NCI-H774 (cell line): ENCODE measurements at places on chromosomes 12 and 14.

DNA sequence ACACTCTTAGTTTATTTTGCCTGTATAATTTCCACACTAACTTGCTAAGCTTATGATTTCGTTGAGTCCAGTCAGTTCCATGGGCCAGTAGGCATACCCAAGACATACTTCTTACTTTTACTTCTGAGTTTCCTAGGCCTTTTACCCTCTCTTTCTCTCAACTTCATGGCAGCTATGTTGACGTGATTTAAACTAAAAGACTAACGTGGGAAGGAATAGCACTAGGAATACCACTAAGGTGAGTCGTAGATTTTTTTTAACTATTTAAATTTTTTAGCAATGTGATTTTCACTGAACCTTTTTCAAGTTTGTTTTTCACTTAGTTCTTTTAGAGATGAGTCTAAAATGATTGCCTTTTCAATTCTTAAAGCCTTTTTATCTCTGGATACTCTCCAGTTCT, 793.5 kb upstream of the NOVA1 start:
- DNase-seq = no peak

GRCh38 chr12:2256915-2257314, 204.1 kb downstream of the CACNA1C start:
- DNase-seq = no peak

DNA sequence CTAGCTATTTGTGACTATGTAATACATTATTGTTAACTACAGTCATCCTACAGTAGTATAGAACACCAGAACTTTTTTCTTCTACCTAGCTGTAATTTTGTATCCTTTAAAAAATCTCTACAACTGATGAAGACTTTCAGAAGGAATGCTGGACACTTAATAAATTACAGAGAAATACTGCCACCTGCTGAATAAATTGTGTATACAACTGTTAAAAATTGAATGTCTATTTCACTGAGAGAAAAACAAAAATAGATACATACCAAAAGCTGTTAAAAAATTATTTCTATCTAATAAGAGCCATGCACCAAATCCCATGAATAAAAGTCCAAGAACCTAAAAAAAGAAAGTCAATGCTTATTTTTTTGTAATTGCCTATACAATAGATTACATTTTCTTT, 6.6 kb downstream of the TSPAN19 start:
- DNase-seq = peak; percentile 41

DNA sequence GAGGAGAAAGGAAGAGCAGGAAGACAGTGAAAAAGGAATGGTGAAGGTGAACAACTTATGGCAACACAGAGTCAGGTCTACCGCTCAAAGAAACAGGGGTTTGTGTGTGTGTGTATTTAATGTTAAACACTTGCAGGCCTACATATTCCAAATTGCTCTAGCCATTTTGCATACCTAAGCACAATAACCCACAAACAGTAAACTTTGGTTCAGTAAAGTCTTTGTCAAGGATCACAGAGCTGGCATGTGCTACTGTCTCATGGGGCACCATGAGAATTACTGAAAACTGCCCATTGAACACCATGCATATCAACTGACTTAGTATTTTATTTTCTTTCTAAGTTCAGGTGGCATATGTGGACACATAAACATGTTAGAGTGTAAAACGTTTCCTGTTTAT, 163.6 kb downstream of the MDGA2 start:
- no peak for DNase-seq

GRCh38 chr12:3622822-3623690, 129.9 kb downstream of the CRACR2A start:
- DNase-seq = no peak

- DNase-seq = no peak
Observed at GRCh38 chr14:102966681-102967505, 44.4 kb downstream of the AMN start.

- no peak for DNase-seq
Observed at GRCh38 chr14:34368971-34369647, 92.9 kb downstream of the SPTSSA start.

DNA sequence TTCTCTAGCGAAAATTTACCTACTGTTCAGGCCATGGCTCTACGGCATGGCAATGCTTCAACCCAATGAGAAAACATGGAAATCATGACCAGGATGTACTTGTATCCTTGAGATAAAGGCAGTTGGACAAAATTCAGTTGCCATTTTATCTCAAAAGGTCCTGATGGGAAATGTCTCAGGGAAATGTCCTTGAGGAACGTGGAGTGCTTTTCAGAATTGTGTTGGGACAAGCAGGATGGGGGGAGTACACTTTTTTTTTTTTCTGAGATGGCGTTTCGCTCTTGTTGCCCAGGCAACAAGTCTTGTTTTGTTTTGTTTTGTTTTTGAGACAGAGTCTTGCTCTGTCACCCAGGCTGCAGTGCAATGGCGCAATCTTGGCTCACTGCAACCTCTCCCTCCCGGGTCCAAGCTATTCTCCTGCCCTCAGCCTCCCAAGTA, 86.8 kb upstream of the EIF5 start:
- DNase-seq = no peak

DNA sequence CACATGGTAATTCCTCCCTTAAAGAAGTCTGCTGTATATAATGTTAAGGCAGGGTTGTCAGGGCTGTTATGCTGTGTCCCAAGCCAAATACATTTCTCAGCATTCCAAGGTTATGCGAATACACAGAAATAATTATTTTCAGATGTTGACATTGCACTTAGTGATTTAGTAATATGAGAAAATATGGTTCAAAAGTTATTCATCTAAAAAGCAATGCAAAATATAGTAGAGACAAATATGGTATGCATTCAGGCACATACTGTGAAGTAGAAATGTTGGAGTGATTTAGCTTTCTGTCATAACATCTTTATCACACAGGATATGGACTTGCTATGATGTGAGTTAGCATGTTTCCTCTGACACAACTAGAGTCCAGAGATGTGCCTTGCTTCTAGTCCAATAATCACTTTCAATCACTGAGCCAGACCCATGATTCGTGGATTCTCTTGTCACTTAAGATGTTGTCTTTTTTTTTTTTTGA, 70.0 kb downstream of the PDE3A start:
- DNase-seq = no peak

GRCh38 chr14:56812364-56813141, 2.3 kb upstream of the OTX2 start:
- no peak for DNase-seq

DNA sequence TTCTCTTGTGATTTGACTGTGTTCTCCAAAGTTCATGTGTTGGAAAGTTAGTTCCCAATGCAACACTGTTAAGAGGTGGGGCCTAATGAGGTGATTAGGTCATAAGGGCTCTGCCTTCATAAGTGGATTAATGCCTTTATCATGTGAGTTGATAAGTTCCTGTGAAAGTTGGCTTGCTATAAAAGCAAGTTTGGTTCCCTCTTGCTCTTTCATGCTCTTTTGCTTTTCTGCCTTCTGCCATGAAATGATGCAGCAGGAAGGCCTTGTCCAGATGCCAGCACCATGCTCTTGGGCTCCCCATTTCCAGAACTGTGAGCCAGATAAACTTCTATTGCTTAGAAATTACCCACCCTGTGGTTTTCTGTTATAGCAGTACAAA, 41.9 kb downstream of the SLC16A7 start:
- no peak for DNase-seq

DNA sequence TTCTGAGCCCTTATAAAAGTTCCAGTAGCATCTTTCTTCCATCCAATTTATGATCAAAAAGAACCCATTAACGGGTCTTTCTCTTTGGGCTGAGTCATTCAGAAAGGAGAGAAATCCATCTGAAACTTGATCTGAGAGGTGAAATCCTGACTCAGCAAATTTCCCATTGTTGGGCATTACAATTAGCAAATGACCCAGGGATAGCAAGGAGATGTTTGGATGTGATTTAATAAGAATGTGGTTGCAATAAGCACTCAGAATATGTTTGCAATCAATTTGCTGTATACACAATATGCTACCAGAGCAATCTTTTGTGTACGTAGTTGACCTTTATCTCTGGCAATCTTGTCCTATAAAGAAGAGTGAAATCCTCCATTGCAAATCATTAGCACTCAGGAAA, 122.7 kb downstream of the CCDC60 start:
- DNase-seq = no peak

GRCh38 chr12:96247563-96247962, 53.4 kb downstream of the ELK3 start:
- DNase-seq = no peak

DNA sequence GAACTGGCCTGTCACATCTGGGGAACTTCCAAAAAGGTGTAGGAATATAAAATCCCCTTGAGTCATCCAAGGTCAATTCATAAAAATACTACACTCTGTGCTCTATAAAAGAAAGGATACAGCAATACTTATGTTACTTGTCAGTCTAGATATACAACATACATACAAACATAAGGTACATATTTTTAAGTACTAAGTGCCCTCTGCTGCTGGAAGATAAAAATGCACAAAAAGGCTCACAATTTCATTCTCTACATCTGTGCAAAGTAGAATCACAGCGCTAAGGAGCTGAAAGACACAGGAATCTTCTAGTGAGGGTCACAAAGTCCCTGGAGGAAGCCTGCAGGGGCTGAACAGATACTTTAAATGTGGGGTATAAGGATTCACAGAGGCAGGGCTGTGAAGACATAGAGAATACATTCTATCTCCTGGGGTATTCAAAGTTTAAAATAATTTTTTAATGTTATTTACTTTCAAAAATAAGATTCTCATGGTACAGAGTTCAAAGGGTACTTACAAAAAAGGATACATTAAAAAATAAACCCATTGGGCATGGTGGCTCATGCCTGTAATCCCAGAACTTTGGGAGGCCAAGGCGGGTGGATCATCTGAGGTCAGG, 10.2 kb upstream of the GOLGA5 start:
- DNase-seq = peak; percentile 52

GRCh38 chr12:96308881-96309280, 91.4 kb downstream of the CDK17 start:
- no peak for DNase-seq

- no peak for DNase-seq
Observed at GRCh38 chr12:57236925-57237595, 7.5 kb downstream of the SHMT2 start.

- no peak for DNase-seq
Observed at GRCh38 chr12:60872850-60873713, 1277.3 kb downstream of the SLC16A7 start.

GRCh38 chr12:131008131-131008912, 54.6 kb downstream of the ADGRD1 start:
- no peak for DNase-seq

DNA sequence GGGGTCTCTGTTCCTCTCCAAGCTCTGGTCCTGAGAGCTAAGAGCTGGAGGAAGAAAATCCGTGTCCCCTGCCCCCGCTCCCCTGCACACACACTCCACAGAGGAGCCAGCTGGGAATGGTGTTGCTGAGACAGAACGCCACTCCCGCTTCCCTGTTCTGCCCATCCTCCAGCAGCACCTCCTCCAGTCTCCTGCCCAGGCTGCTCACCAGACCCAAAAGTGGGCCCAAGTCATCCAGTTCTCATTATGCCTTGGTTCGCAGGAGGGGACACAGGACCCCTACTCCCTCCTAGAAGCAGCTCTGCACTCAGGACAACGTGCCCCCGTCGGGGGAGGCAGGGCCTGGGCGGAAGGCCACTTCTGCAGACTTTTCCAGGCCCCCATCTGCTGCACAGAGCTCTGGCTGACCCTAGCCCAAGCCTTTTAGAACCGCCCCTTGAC, 830 bp upstream of the TRMT61A start:
- no peak for DNase-seq

DNA sequence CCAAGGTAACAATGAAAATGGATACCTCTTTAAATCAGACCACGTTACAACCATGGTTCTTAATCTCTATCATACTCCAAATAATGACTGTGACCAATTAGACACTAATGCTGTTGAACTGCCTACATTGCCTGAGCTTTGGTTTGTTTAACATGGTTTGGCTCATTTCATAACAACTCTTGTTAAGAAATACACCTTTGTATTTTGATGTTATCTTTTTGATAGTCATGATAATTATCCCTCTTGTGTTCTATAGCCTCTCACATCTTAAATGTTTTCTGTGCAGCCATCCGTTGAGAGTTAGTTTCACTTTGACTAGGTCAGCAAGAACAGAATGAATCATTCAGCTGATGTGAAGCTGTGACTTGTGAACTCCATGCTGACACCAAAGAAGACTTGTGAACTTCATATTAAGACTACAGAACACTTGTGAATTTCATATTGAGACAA, 75.5 kb upstream of the RERGL start:
- DNase-seq = peak; percentile 26

DNA sequence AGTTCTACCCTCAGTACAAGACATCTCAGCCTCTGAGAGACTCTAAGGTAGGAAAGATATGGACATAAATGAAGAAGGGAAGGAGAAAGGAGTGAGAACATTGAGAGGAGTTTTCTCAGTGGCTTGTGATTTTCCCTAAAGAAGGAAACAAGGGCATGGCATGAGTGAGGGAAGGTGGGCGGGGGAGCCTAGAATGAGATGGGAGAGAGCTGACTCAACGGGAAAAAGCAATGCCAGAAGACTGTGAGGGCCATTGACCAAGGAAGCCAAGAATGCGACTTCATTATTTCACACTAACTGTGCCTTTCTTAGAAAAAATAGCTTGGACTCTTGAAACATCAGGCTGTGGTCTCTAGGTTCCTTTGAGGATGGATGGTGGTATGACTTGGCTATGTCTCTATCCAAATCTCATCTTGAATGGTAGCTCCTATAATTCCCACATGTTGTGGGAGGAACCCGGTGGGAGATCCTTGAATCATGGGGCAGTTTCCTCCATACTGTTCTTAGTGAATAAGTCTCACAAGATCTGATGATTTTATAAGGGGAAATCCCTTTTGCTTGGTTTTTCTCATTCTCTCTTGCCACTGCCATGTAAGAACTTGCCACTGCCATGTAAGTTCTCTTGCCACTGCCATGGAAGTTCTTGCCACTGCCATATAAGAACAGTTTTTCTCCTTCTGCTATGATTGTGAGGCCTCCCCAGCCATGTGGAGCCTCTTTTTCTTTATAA, 279.6 kb downstream of the NUAK1 start:
- no peak for DNase-seq

DNA sequence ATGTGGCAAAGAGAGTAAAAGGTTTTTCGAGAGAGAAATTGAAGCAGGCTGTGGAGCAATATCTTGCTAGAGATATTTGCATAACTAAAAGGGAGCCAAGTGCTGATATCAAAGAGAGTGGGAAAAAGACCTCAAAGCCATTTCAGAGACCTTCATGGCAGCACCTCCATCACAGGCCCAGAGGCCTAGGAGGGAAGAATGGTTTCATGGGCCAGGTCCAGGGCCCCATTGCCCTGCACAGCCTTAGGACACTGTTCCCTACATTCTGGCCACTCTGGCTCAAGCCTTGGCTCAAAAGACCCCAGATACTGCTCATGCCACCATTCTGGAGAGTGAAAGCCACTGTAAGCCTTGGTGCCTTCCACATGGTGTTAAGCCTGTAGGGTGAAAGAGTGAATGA, 50.0 kb upstream of the LYZ start:
- no peak for DNase-seq

- DNase-seq = no peak
Observed at GRCh38 chr14:60926002-60926401, 54.9 kb downstream of the TRMT5 start.

DNA sequence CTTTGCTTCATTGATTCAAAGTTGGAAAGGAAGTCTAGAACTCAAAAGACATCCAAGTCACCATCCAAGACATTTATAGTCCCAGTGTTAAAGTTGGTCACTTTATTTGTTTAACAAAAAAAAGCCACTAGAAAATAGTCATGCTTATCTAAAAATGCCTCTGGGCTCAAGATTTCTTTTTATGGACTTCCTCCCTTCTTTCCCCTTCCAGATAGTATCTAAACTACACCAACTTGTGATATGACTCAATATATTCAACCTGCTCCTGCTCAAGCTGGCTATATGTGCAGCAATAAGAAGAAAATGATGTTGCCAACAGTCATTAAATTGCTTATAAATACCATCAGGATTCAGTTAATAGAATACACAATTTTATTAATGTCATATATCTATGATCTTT, 1177.1 kb downstream of the FLRT2 start:
- no peak for DNase-seq

- DNase-seq = no peak
Observed at GRCh38 chr12:3152011-3152511, 74.9 kb downstream of the TSPAN9 start.
